ENCODE measurements at places on chromosomes 3 and 15.

DNA sequence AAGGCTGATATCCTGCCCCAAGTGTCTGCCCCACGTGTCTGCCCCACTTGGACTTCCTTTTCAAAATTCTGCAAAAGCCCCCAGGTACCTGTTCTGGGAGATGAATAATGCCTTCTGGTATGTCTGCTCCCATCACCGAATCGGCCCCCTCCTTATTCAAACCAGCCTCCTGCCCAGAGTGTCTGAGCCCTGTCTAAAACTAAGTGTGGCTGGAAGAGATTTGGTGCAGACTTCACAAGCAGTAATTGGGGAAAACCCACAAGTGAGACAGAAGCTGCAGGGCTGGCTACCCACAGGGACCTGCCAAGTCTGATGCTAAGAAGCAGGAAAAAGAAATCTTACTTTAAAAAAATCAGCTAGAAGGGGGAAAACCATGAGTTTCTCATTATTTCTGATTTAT is 85.1 kb downstream of the DUT start:
- ATAC-seq, result no peak

DNA sequence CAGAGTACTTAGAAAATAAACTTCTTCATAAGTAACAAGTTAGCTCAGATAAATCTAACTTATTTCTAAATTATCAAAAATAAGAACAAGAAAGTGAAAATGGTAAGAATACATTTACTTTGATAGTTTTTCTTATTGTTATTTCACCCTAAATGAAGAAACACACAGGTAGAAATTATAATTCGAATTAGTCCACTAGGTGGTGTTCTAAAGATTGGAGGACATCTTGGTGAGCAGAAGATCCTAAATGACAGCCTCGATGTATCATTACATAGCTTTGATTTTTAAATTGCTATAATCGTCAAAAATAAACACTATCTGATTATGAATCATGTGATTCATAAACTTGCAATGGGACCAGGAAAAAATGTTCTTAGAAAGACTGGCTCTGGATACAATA is 280.8 kb upstream of the UBE2E2 start:
- no peak for ATAC-seq

- ATAC-seq, result no peak
Measured at GRCh38 chr3:162984746-162985145, 1488.1 kb downstream of the OTOL1 start.

- no peak for ATAC-seq
Measured at GRCh38 chr3:31610700-31611275, 78.1 kb downstream of the STT3B start.

DNA sequence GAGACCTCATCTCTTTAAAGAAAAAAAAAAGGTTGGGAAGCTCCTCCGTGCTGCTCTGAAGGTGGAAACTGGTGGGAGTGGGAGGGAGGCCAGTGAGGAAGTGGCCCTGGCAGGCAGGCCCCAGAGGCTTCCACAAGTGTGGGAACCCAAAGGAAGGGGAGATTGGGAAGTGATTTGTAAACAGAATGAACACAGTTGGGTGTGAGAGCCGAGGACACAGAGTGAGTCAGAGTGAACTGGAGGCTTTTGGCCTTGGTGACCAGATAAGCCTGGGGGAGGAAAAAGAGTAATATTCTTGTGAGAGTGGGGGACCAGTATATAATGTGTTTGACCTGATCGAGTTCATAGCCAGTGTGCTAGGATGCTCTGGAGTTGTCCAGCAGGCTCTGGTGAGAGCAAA is 23.0 kb downstream of the MKRN2 start:
- ATAC-seq, result no peak

GRCh38 chr3:190972840-190973270 is 110.4 kb upstream of the GMNC start:
- no peak for ATAC-seq

- no peak for ATAC-seq
Measured at GRCh38 chr3:170410428-170411029, 8.1 kb upstream of the CLDN11 start.

- no peak for ATAC-seq
Measured at GRCh38 chr3:196079682-196080081, 2.2 kb downstream of the TFRC start.
